ENCODE measurements at places on chromosomes 1 and 21.

DNA sequence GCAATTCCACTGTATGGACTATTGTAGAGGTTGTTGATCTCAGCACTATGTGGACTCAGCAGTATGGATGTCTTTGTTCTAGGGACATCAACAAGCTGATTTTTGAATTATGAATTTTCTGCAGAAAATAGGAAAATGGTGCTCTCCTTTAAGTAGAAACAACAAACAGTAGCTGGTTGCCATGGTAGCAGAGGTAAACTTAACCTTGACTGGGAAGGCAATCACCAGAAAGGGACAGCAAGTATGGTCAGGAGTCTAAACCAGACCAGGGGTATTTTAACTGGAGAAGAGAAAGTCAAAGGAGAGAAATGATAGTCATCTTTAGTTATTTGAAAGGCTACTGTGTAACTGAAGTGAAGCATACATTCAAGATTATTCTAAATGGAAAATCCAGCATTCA lies 22.3 kb downstream of the WLS start:
- DNase-seq, result no peak

GRCh38 chr1:223269006-223269405 lies 95.0 kb downstream of the SUSD4 start:
- no peak for DNase-seq

DNA sequence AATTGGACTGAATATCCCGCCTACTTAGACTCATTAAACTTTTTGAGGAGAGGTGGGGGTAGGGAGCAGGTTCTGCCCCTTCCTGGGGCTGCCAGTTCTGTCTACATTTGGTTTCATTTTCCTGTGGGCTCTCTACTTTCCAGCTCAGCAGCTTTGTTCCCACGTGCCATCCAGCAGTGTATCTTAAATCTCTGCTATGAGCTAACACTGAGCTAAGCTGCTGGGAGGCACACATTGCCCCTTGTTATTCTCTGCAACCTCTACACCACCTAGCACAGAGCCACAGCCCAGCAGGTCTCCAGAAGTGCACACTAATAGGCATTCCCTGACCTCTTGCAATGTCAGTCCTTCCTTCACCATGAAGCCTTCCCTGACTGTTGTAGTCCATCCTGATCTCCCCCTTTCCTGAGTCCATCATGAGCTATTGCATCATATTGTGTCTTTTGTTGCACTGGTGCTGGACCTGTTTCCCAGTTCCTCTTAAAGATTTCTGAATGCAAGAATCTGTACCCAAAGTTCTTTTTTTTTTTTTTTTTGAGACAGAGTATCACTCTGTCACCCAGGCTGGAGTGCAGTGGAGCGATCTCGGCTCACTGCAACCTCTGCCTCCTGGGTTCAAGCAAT lies 28.7 kb upstream of the NRDC start:
- no peak for DNase-seq

DNA sequence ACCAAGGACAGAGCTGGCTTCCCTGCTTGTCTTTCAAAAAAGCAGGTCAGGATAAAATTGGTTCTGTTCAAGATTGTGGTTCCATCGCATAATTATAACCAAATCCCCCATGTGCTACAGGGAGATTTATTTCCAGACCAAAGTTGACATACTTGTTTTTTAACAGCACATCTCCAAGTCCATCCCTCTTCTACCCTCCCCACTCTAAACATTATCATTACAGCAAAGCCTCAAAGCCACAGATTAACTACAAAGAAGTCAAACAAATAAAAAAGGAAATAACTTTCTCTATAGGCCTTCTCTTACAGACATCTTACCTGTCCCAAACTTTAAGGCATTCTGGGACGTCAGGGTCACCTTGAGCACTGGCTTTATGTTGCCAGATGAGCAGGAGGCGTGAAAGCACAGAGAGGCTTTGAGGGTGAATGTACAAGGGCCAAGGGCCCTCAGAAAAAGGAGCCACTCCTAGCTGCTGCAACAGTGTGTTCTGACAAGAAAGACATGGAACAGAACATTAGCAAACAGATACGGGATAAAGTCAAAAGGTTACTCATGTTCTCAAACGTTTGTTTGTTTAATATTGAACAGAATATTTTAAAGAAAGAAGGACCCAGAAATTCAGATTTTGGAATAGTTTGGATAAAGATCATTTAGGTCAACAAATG lies 31.2 kb downstream of the UBR4 start:
- no peak for DNase-seq

DNA sequence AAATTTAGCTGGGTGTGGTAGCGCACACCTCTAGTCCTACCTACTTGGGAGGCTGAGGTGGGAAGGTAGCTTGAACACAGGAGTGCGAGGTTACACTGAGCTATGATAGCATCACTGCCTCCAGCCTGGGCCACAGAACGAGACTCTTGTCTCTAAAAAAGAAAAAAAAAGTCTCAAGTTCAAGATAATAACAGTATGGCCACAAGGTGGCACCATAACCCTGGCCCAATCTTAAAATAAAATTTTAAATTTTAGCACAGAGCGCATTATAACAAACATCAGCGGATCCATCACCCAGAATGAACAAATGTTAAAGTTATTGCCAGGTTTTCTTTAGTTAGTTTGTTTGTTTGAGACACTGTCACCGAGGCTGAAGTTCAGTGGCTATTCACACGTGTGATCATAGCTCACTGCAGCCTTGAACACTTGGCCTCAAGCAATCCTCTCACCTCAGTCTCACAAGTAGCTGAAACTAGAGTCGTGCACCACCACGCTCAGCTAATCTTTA lies 2.9 kb upstream of the HTR6 start:
- DNase-seq, result no peak

- DNase-seq, result no peak
Measured at GRCh38 chr1:2181271-2181670, 13.3 kb downstream of the FAAP20 start.

DNA sequence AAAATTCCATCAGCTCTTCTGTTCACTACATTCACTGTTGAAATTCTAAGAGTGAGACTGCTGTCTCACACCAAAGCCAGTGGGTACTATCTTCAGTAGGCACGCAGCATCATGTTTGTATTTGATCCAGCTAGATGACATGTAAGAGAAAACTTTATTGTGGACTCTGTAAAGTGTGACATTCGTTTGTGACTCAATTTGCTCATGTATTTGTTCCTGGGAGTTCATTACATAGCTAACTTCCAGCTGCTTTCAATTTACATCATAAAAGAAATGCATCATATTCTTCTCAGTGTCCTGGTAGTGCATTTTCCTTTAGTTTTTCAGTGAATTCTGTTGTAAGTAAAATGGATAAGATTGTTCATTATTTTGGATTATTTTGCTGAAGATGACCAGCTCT lies 31.4 kb downstream of the CTH start:
- no peak for DNase-seq

GRCh38 chr1:212002536-212002935 lies 32.8 kb downstream of the INTS7 start:
- no peak for DNase-seq

DNA sequence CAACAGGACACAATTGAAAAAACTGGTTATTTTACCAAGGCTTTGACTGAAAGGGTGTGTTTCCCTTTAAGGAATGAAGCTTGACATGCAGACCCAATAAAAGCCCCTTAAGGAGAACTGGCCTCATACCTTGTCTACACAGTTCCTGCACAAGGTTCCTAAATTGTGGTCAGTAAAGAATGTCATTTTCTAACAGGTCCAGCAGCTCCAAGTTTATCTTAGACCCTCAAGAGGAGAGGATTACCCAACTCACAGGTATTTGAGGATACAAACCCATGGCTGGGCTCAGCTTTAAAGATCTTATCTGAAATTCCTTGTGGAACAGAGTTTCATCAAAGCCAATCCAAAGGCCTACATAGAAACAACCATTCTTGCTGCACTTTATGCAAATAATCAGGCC lies 31.4 kb upstream of the CBR3 start:
- no peak for DNase-seq

DNA sequence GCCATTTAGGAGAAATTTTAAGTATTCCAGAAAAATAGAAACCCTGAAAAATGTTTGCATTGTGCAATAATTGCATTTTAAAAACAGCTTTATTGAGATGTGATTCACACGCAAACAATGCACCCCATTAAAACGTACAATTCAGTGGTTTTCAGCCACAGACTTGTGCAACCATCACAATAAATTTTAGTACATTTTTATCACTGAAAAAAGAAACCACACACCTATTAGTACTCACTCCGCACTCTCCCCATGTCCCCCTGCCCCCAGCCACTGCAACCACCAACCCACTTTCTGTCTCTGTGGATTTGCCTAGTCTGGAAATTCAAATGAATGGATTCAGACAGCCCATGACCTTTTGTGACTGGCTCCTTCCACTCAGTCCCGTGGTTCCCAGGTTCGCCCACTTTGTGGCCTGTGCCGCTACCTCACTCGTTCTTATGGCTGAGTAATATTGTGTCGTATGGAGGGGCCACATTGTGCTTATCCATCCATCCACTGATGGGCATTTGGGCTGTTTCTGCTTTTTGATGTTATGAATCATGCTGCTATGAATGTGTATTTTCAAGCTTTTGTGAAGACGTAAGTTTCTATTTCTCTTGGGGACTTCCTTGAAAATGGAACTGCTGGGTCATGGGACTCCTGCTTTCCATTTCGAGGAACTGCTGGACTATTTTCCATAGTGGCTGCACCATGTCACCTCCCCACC lies 147.7 kb upstream of the ARHGEF16 start:
- no peak for DNase-seq

GRCh38 chr1:116951200-116951935 lies 41.7 kb downstream of the PTGFRN start:
- no peak for DNase-seq

GRCh38 chr1:6271554-6271953 lies 10.7 kb upstream of the GPR153 start:
- DNase-seq, result no peak

DNA sequence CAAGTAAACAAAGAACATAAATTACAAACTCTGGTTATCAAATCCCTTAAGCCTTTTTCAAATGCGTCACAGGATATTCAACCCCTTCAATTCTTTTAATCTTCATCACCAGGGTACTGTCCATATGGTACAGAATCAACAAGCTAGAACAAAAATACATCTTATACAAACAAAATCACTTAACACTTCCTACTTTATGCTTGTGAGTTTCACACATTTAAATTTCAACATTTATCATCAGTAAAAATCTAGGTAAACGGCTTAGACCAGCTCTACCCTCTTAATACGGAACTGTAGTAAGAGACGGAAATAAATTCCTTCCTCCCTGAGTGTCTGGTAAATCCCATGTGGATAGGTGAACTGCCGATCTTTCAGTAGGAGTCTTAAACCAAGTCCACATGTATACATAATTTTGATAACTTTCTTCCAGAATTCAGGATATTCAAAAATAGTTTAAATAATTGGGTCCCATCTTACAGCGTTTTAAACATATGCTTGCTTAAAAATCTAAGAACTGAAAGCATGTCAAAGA lies 1.0 kb downstream of the CCDC181 start:
- DNase-seq, result no peak

- DNase-seq, result no peak
Measured at GRCh38 chr1:99457381-99458165, 188.3 kb upstream of the PALMD start.

DNA sequence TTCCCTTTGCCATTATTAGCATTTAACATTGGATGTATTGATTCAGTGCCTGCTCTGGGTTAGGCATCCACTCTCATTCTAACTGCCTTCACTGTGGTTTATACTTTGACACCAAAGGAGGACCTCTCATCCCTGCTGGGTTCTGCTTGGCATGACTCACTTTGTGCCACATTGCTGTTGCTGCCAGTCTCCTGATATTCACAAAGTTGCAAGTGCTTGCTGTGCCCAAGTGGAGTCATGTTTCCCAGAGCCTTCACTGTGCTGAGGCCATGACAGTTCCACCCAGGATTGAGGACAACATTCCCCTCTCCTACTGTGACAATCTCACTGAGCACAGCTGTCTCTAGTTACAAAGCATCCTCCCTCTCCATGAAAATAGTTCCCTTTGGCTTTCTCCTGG lies 519.9 kb upstream of the USP24 start:
- DNase-seq, result no peak

- no peak for DNase-seq
Measured at GRCh38 chr1:86733340-86733739, 29.0 kb downstream of the SH3GLB1 start.

GRCh38 chr1:93537924-93538323 lies 90.0 kb downstream of the FNBP1L start:
- no peak for DNase-seq

DNA sequence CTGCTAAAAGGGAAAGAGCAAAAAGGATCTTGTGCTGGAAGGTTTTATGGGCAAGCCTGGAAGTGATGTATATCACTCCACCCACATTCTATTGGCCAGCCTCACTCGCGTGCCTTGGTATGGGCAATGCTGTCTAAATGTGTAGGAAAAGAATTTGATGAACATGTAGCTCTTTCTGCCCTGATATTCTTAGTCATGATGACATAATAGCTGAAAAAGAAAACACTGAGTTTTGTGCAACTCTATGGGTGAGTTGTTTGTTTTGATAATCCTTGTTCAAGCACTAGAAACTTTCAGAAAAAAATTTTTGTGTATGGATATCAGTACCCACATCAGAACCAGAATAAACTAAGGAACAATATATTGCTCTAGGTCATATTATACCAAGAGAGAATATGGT lies 231.5 kb upstream of the ST6GALNAC5 start:
- no peak for DNase-seq

DNA sequence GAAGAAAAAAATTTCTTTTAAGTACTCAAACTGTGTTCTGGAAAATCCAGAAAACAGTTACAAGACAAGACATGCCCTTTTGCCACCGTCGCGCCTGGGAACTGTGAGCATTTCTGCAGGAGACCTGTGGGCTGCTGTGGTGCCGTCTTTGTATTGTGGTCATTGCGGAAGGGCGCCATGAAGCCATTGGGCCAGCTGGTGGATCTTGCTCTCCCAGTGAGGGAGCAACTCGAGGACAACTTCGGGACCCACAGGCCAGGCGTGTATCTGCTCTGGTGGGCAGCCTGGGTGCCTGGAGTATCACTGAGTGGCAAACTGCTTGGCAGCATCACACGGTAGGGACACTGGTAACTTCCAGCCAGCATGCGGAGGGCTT lies 3.8 kb upstream of the THEMIS2 start:
- DNase-seq, result no peak

All from suprapubic skin (tissue), 4 donors.